ENCODE measurements at places on chromosomes 13 and 19.

DNA sequence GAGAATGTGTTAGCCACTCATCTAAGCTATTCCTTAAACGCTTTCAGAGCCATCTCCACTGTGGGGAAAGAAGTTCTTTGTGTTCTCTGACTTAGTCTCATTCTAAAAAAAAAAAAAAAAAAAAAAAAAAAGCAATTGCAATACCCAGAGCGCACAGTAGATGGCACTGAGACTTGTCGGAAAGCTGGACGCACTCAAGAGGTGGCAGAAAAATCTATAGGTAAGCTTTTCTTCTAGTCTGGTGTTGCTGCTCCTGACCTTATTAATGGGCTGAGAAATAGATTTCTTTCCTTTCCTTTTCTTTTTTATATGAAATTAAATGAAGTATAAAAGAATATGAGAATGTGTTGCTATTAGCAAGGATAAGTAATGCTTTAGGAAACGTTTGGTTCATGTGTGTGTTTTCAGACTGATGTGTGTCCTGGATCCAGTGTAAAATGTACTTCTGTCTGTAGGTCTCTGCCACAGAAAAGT is 4.7 kb upstream of the GJB2 start:
- DNase-seq: no peak

GRCh38 chr13:80547885-80548825 is 207.2 kb upstream of the SPRY2 start:
- DNase-seq: no peak

- DNase-seq: no peak
These were observed 16.3 kb downstream of the DOCK9 start for GRCh38 chr13:98961503-98962105.

GRCh38 chr19:34391813-34392212 is 12.4 kb upstream of the PDCD2L start:
- DNase-seq: no peak

GRCh38 chr19:32322541-32322940 is 22.9 kb upstream of the ZNF507 start:
- no peak for DNase-seq

DNA sequence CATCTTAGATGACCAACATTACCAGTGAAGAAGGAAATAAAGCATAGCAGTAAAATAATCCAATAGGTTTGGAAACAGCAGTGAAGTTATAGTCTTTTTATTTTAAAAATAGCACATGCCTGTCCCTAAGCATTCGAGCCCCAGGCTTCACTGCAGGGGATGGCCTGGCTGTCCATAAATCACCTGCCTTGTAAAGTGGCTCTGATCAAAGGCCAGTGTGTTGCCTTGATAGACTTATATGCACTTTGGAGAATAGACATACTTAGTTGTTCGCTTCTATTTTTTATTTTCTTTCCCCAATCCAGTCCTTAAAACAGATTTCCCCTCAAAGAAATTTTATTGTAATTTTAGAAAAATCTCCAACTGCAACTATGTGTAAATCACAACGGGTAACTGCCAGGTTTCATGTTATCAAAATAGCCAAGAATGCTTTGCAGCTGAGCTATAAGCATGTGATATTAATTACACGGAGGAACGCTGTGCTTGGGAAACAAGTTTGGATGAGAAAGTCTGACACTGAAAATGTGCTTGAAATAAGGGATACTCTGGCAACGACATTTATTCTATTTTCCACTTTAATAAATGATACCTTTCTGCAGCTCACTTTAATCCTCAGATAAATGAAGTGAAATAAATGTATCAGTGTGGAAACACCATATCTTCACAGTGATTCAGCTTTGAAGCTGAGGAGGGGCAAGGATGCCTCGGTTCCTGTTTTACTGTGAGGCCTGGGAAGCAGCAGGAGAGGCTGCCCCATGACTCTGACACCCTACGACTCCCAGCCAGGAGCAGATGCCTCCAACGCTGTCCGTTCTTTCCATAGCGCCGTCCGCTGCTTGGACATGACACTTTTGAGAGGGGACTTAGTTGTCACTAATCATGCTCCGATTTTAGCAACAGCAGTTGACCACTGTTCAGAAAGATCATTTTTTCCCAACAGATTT is 5.5 kb upstream of the METTL21C start:
- no peak for DNase-seq

GRCh38 chr19:15684828-15685227 is 11.9 kb downstream of the CYP4F12 start:
- no peak for DNase-seq

GRCh38 chr13:51291341-51291740 is 48.1 kb upstream of the SERPINE3 start:
- DNase-seq: no peak

DNA sequence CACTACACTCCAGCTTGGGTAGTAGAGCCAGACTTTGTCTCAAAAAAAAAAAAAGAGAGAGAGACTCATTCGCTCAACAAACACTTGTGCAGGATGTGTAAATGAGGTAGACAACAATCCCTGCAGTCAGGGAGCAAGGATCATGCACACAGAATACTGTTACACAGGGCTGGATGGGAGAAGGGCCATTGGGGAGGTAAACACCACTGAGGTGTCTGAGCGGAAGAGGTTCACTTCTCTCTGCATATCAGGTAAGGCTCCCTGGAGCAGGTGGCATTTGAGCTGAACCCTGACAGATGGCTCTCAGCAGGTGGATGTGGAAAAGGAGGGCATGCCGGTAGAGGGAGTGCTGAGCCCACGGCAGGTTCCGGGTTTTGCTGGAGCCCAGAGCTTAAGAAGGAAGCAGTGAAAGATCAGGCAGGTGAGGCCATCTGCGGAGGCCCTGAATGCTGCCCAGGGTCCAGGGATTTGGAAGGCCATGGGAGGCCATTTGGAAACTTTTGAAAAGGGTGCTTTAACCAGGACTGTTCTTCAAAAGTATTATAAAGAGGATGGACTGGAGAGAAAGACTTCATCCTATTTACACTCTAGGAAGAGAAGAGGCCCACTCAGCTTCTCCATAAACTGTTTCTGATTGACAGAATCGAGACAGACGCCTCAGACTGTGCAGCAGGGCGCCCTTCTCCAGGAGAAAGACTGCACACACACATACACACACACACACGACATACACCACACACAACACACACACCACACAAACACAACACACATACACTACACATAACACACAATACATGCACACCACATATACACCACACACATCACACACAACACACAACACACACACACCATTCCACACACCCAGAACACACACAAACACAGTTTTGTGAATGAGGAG is 199.4 kb downstream of the USP12 start:
- peak; percentile 8 for DNase-seq

Measured in DMS 273 treated with DMSO at 0.1 percent for 48 hours (cell line).